AG09309 (cell line): ENCODE measurements at places on chromosomes 3 and 15.

DNA sequence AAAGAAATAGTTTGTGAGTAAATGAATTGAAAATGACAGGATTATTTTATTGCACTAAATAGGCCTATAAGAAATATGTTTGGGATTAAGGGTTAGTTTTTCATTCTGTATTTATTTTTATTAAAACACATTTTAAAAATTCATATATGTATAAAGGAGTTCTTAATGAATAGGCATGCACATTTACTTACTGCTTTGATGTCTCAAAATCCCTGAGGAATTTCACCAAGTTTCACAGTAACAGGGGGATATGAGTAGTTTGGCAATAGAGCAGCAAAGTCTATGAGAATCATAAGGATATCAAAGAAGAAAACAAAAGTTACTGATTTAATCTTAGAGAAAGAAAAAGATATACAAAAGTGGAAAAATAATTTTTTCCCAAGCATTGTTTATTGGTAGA is 411.7 kb downstream of the NAALADL2 start:
- no peak for DNase-seq

DNA sequence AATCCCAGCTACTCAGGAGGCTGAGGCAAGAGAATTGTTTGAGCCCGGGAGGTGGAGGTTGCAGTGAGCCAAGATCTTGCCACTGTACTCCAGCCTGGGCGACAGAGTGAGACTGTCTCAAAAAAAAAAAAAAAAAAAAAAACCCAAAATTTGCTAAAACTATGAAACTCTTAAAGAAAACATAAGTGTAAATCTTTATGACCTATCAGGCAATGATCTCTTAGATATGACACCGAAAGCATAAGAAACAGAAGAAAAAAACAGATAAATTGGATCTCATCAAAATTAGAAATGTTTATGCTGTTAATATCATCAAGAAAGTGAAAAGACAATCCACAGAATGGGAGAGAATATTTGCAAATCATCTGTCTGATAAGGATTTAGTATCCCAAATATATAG is 15.3 kb downstream of the GRAMD2A start:
- no peak for DNase-seq

GRCh38 chr3:129827765-129828164 is 65.7 kb downstream of the TMCC1 start:
- no peak for DNase-seq

DNA sequence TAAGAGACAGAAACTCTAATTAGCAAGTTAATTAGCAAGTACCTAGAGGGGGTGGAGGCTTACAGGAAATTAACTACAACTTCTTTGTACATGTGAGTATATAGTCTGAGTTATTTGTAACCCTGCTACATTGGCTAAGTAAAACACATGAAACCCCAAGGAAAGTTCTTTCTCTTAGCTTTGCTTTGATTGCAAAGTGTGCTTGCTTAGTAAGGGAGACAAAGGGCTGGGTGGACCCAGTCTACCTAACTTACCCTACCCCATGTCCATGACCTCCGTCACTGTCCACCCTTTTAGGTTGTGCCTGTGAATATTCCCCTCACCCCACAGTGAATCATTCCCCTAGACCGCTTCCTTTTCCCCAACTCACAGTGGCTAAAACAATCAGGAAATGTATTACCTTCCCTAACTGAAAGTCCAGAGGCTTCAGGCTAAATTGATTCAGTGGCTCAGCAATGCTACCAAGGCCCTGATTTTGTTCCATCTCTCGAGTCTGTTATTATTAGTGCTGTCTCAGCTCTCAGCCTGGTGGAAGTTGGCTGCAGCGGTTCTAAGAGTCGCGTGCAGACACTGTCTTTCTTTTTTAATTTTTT is 31.1 kb upstream of the RYR3 start:
- no peak for DNase-seq

- no peak for DNase-seq
Measured at GRCh38 chr3:94082391-94082937, 19.6 kb downstream of the NSUN3 start.

GRCh38 chr3:127385540-127385870 is 97.7 kb upstream of the PRR20G start:
- no peak for DNase-seq

- no peak for DNase-seq
Measured at GRCh38 chr3:168678730-168679129, 583.0 kb upstream of the GOLIM4 start.

DNA sequence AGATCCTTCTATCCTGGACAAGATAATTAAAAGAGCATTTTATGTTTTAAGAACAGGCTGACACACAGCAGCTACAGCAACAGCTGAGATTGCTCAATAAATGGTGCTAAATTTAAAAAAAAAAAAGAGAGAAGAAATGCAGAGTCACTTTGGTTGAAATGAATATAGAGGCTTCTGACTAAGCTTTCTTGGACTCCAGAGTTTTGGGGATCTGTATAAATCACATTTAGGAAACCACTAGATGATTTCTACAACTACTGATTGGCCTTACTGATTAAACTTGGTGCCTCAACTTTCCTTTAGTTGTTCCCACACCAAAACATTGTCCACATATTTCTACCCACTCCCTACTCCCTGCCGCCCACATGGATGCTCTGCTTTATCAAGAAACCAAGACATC is 132.9 kb upstream of the ZBTB20 start:
- peak; percentile 69 for DNase-seq

GRCh38 chr15:55282284-55282833 is 7.3 kb downstream of the RAB27A start:
- DNase-seq: peak; percentile 74

DNA sequence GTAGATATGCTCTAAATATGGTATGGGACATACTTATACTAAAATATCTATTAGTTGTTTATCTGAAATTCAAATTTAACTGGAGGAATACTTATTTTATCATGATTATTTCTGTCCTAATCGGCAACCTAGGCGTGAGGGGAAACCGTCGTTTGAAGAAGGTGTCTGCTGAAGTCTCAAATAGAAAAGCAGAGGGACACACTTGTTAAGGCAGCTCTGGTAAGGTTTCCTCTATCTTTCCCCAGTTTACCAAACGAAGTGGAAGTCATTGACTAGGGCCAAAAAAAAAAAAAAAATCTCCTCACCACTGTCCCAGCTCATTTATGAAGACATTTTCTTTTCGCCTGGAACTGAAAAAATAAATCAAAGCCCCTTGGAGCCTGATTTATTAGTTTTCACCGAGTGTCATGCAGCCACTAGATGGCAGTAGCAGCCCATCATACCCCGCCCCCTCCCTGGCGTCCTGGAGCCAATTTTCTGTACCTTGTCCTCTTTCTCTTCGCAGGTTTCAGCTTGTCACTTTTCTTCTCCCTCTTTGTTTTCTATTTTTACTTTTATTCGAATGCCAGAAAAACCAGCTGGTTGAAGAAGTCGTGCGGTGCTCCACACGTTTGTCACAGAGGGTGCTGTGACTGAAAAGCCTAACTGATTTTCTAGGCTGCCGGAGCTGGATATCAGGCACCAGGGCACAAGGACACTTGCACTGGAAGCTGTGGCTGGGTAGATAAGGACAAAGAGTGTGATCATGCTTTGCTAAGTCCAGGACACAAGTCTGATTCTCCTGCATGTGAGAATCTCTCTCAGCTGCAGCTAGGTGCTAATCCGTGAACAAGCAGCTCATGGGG is 238.7 kb downstream of the ZPLD1 start:
- DNase-seq: peak; percentile 2

DNA sequence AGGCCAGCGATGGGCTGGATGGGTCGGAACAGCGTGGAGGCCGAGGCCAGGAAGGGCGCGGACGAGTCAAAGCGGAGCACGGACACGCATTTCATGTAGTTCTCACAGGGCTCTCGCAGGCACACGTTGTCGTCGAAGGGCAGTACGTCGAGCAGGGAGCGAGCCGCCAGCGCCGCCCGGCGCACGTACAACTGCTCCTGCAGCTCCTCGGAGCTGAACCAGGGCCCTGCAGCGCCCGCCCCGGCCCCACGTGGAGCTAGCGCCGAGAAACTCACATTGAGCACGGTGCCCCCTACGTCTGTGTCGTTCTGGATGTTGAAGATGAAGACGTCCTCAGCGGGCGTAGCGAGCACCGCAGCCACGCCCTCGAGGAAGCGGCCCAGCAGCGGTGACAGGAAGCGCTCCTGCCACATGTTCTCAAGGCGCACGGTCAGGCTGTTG is 5.8 kb downstream of the CELSR3 start:
- DNase-seq: no peak

- no peak for DNase-seq
Measured at GRCh38 chr3:161444694-161445077, 51.9 kb upstream of the OTOL1 start.

DNA sequence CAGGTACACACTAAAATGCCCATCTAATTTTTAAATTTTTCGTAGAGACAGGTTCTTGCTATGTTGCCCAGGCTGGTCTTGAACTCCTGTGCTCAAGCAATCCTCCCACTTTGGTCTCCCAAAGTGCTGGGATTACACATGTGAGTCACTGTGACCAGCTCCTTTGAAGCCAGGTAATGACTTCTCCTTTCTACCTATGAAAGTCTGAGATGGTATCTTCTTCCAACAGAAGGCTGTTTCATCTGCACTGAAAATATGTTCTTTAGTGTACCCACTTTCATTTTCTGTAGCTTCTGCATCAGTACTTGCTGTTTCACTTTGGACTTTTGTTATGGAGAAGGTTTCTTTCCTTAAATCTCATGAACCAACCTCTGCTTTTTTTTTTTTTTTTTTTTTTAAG is 8.8 kb downstream of the OIP5 start:
- no peak for DNase-seq

DNA sequence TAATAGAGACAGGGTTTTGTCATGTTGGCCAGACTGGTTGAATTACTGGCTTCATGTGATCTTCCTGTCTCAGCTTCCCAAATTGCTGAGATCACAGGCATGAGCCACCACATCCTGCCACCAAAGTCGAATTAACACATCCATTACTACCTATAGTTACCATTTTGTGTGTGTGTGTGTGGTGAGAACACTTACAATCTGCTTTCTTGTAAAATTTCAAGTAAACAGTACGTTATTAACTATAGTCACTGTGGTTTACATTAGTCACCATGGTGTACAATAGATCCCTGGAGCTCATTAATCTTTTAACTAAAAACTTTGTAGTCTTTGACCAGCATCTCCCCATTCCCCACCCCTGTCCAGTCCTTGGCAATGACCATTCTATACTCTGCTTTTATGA is 270.0 kb downstream of the NAALADL2 start:
- no peak for DNase-seq

- DNase-seq: no peak
Measured at GRCh38 chr15:70451821-70452653, 311.3 kb downstream of the UACA start.

DNA sequence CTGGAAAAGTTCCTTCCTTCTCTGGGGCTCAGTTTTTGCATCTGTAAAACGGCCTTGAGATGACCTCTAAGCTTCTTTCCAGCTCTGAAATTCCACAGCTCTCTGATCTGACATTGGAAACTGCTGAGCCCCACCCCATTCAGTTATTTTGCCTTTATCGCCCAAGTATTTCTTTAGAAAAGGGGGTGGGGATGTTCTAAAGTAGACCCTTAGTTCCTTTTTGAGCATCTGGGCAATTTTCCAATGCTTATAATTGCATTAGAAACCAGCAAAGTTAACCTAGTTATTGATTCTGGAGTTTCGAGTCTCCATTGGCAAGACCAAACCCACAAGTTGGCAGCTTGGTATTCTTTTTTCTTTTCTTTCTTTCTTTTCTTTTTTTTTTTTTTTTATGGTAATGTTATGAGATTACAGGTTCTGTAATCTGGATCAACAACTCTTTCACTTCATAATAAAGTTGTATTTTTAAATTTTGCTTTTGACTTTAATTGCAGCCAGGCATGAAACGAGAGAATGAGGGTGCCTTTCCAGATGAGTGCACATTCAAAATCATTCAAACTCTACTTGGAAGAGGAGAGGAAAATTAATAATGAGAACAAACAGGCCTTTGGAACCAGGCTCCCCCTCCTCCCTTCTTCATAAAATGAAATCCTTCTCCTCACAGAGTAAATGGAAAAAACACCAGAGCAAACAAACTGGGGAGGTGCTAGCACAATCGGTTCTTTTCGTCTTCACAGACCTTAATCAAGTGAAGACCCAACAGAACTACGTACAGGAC is 76.8 kb upstream of the LRIG1 start:
- DNase-seq: no peak

- DNase-seq: no peak
Measured at GRCh38 chr3:177817751-177818150, 620.5 kb upstream of the TBL1XR1 start.

DNA sequence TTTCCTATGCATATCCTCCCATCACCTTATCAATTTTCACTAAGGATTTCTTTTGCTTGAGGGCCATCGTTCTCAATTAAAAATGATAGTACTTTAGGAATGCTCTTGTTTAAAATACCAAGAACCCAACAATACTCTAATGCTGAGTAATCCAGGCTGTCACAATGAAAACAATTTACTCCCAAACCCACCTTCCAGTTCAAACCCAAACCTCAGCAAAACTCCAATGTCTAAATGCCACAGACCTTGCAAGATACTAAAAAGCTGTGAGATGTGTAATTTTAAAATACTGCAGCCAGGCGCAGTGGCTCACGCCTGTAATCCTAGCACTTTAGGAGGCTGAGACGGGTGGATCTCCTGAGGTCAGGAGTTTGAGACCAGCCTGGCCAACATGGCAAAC is 889.8 kb downstream of the ROBO1 start:
- no peak for DNase-seq

DNA sequence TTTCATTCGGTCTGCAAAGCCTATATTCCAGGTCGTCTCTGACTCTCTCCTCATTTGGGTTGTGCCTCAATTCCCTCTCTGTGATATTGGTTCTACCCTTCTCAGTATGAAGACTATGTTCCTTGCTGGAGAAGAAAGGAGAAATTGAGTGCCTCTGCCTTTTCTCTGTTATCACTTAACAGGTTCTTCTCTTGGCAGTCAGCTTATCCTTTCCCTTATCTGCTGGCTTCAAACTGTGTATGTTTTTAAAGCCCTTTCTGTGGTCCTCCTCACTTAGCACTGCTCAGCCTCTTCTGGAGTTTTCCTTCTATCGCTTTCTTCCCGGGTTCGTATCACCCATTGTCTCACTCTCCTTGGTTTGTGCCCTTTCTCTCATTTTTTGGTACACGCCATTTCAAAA is 65.3 kb upstream of the FSTL1 start:
- no peak for DNase-seq

GRCh38 chr3:156631323-156631722 is 43.1 kb upstream of the TIPARP start:
- no peak for DNase-seq
